ENCODE measurements at places on chromosomes 5 and 9. TPM values are rescaled to one million over a fixed set of nuclear protein-coding genes. Genes with fewer than 3 reads are reported as not detected.

ANKRD31 gene
- 0.84 TPM for total RNA-seq

RNF208 gene
- total RNA-seq, result 0.49 TPM

SH3GL2 gene
- not detected for total RNA-seq

IL12B gene
- not detected for total RNA-seq

SMIM32 gene
- total RNA-seq, result not detected

ERCC8 gene
- total RNA-seq, result 2.5 TPM

GZMA gene
- 13.6 TPM for total RNA-seq

GDA gene
- not detected for total RNA-seq

HSD17B4 gene
- 7.4 TPM for total RNA-seq

IRX2 gene
- total RNA-seq, result not detected

Data from CD8-positive, alpha-beta T cell (primary cell).